ENCODE measurements at places on chromosomes 13 and 19.

DNA sequence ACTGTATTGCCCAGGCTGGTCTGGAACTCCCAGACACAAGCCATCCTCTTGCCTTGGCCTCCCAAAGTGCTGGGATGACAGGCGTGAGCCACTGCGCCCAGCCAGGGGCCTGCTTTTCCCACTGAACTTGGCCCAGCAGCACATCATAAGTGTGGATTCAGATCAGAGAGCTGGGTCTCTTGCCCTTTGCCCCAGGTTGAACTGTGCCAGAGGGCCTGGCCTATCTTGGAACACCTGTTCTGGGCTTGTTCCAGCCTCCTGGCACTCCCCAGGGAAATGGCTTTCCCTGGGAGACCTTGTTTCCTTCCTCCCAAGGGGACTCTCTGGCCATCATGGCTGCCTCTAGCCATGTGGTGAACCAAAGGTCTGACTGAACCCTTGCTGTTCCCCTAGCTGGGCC is 3.4 kb downstream of the CC2D1A start:
- no peak for DNase-seq

GRCh38 chr13:94065741-94066140 is 413.7 kb downstream of the DCT start:
- no peak for DNase-seq

DNA sequence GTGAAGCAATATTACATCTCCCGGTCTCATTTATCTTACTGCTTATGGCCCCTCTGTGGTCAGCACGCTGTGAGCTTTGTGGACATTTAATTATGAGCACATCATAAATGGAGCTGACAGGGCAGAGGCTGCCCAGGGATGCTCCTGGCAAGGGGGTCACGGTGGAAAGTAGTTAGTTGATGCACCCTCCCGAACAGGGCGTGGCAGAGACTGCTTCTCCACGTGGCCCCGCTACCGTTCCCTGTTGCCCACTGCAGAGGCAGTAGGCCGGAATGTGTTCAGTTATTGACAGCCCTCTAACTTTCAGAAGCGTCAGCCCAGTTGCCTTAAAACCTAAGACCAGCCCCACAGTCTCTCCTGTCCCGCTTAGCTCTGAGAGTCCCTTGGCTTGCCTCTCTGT is 180.3 kb upstream of the ZNF507 start:
- DNase-seq = no peak

DNA sequence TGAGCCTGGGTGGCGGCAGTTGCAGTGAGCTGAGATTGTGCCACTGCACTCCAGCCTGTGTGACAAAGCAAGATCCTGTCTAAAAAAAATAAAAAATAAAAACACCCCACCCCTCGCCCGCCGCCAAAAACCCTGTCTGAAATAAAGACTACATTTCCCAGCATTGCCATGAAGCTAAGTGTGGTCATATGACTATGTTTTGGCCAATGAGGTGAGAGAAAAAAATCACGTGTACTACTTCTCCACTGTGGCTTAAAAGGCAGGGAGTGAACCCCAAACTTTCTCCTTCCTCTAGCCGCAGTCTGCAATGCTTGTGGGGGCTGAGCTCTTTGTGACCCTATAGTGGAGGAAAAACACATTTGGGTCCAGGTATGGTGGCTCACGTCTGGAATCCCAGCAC is 54.9 kb downstream of the COLGALT1 start:
- no peak for DNase-seq

DNA sequence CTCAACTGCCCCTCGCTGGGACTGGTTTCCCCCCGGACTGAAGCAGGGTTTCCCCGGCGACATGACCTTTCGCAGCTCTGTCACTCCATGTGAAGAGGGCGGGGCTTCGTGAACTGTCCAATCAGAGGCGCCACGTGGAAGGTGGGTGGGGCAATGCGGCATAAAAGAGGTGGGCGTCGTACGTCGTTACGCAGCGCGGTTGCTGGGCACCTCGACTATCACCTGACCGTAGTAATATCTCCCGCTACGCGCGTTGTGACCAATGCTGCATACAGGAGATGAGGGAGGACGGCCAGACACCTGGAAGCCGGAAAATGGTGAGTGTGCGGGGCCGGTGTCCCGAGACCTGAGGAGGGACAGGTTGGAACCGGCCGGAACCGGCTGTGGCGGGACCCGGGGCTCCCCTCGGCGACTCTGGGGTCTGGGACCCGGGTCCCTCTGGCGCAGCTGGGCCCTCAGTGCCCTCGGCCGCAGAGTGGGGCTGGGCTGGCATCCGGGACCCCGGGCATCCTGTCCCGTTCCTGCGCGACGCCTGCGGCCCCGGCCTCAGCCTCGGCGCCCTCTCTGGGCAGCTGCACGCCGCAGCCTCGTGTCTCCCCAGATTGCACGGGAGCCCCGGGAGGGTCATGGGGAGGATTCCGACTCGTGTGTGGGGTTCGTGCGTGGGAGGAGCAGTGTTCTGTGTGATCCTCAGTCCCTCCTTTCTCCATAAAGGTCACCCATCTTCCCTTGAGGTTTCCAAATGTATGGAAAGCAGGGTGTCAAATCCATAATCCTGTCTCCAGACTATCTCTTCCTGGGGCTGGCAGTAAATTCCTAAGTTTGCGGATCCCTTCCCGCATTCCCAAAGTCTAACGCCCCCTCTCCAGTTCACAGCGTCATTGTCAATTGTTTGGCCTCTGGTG is 32.2 kb downstream of the ZNF136 start:
- peak; percentile 34 for DNase-seq

GRCh38 chr19:56350416-56351045 is 35.9 kb upstream of the ZSCAN5A start:
- peak; percentile 17 for DNase-seq

GRCh38 chr13:98201984-98202383 is 24.9 kb upstream of the RNF113B start:
- no peak for DNase-seq

- DNase-seq = no peak
These were observed 22.7 kb upstream of the TMEM255B start for GRCh38 chr13:113736258-113736731.

DNA sequence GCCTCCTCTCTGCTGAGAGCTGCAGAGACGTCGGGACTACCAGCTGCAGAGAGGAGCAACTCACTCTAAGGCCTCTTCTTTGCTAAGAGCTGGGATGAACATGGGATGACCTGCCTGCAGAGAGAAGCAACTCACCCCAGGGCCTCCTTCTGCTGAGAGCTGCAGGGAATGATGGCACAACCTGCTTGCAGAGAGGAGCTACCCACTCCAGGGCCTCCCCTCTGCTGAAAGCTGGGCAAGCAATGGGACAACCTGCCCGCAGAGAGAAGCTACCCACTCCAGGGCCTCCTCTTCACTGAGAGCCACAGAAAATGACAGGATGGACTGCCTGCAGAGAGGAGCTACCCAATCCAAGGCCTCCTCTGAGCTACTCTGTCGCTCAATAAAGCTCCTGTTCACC is 6.9 kb upstream of the MLLT1 start:
- no peak for DNase-seq

DNA sequence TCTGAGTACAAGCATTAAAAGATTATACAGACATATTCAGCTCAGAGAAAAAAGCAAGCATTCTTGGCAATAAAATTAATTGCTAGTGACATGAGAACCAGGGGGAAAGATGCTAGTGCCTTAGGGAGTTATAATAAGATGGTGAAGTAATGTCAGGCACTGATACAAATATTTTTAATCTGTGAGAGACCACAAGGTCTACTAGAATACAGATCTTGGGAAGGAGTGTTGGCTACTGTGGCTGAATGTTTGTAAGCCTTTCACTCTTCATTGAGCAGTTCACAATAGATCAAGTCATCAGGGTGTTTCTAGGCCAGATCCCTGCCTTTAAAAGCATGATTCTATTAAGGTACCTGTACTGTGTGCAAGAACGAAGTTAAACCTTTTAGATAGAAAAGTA is 16.4 kb downstream of the FREM2 start:
- no peak for DNase-seq

DNA sequence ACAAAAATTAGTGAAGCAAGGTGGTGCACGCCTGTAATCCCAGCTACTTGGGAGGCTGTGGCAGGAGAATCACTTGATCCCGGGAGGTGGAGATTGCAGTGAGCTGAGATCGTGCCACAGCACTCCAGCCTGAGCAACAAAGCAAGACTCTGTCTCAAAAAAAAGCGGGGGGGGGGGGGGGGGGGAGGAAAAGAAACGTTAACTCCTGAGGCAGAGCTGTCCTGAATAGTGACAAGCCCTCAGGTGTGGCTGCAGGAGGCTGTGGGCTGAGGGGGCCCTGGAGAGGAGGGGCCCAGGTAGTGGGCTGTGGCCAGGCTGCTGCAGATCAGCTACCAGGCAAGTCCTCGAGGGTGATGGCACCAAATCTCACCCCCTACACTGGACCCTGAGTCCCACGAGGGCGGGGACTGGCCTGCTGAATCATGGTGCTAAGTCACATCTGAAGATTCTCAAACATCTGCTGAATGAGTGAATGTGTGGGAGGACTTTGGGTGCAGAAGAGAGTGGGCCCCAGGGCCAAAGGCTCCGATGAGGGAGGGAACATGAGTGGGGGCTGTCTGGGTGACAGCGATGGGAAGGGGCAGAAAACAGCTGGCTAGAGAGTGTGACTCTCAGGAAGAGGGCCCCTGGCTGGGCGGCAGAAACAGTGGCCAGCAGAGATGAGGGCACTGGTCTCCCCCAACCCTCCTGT is 24.6 kb upstream of the ATP1A3 start:
- DNase-seq = no peak

- no peak for DNase-seq
These were observed at the start of gene TNFRSF19 for GRCh38 chr13:23570099-23570920. TSS of gene TNFRSF19 (plus strand) at chr13:23570412. CDS start at chr13:23590184, 19,772 bp downstream.

DNA sequence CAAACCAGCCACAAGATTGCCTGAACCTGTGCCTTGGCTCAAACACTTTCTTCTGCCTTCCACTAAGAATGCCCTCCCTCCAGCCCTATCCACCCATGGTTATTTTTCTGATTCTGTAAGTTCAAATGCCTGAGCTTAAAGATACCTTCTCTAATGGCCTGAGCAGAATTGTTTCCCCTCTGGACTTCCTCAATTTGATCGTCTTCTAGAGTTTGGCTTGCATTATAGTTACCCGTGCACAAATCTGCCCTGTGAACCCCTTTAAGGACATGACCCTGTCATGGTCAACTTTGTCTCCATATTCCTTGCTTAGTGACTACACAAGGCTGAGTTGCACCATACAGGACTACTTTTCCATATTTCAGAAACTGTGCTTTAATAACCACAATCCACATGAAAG is 481.0 kb downstream of the FOXO1 start:
- no peak for DNase-seq

DNA sequence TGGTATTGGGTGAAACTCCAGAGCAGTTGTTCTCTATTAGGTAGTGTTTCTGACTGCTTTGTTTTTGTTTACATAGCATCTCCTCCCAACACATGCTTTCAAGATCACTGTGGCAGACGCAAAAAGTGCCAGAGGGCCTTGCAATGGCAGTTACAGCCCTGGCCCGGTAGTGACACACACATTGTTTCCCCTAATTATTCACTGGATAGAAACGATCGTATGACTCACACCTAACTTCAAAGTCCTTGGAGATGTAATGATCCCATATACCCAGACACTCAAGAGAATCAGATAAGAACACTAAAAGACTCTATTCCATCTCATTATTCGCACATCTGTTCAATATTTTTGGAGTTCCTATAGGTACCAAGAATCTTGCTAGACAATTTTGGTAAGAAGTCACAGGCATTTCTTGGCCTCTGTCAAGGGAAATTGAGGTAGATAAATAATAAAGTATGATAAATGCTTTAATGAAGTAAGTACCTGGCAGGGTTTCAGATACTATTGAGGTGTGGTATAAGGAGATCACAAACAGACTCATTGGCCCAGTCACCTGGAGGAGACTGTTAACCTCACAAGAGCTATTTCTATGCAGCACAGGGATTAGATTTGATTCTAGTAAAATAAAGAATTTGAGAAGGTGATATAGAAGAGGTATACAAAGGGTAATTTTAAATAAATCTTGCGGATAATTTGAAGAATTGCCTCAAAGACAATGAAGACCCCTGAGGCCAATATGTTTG is 485.3 kb downstream of the SLITRK6 start:
- DNase-seq = no peak
